ENCODE measurements at places on chromosomes 4 and X. TPM values are rescaled to one million over a fixed set of nuclear protein-coding genes. Genes with fewer than 3 reads are reported as not detected.

- no peak for DNase-seq
Observed at GRCh38 chrX:119885554-119886428, 9.9 kb upstream of the AKAP14 start.

DNA sequence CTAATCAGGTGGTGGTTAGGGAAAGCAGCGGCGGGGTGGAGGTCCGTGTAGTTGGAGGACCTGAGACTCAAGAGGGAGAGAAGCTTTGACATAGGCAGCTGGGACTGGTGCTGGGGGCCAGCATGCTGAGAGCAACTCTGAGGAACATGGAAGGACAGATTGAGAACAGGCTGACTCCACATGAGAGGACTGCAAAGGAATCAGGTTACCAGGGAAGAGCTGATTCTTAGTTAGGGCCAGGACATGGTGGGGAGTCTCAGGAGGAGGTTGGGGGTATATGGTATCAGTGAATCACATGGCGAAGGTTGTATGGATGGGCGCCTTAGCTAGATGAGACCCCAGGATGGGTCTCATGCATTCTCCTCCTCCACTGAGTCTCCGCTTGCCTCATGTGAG, 264.0 kb upstream of the BOD1L1 start:
- DNase-seq: no peak

GRCh38 chrX:44975666-44976263, 102.8 kb downstream of the KDM6A start:
- DNase-seq: no peak

DNA sequence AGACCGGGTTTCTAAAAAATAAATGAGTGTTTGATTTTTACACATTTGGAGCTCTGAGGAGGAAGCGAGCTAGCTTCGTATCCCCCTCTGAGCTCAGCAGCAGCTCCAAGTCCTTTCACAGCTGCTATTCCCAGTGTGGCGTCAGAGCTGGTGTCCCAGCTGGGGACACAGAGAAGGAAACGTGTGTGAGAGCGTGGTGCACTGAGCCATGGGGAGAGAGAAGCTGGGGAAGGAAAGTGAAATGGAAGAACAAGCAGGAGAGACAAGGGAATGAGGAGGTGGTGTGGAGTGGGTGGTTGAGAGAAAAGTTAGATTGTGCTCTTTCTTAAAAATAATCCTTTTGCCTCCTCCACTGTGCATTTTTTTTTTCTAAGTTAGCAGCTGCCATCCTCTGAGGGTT, 79.5 kb upstream of the SLC4A4 start:
- DNase-seq: no peak

DNA sequence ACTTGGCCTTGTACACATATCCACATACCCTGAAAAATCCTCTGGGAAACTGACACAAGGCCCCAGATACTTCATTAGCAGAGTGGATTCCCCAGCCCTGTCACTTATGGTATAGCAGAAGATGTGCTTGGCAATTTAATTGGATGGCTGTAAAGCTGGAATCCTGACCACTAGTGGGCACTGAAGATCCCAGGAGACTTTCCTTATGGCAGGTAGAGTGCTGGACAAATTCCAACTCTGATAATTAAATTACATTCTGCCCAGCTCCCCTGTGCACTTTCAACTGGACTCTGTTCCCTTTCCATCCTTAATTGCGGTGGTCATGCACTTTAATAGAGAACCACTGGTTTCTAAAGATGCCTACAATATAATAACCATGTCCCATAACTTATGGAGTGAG, 119.8 kb downstream of the DCK start:
- no peak for DNase-seq

GRCh38 chr4:151672996-151673395, 87.8 kb downstream of the GATB start:
- DNase-seq: no peak

DNA sequence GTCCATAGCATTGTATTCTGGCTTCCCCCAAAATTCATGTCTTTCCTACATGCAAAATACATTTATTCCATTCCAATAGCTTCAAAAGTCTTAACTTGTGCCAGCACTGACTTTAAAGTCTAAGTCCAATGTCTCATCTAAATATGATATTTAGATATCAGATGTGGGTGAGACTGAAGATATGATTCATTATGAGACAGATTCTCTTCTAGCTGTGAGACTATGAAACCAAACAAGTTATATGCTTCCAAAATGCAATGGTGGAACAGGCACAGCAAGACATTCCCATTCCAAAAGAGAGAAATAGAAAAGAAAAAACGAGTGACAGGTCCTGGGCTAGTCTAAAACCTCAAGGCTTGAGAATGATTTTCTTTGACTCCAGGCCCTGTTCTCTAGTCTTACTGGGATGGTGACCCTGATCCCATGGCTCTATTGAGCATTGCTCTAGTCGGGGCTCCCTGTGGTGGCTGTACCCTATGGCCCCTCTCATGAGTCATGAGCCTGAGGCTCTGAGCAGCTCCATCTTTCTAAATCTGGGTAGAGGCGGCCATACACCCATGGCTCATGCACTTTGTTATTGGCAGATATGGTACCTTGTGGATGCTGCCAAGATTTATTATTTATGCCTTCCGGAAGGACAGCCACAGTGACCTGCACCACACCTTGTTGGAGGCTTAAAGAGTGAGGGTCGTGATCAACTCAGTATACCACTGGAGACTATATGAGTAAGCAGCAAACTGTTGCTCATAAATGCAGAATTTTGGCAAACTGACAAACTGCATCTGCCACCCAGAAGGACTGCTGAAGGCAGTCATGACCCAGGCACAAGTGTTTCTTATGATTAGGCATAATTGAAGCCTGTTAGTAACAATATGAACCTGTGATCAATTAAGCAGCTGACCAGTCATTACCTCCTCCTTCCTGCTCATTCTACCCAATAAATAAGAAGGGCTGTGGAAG, 38.5 kb upstream of the BOD1L1 start:
- no peak for DNase-seq

DNA sequence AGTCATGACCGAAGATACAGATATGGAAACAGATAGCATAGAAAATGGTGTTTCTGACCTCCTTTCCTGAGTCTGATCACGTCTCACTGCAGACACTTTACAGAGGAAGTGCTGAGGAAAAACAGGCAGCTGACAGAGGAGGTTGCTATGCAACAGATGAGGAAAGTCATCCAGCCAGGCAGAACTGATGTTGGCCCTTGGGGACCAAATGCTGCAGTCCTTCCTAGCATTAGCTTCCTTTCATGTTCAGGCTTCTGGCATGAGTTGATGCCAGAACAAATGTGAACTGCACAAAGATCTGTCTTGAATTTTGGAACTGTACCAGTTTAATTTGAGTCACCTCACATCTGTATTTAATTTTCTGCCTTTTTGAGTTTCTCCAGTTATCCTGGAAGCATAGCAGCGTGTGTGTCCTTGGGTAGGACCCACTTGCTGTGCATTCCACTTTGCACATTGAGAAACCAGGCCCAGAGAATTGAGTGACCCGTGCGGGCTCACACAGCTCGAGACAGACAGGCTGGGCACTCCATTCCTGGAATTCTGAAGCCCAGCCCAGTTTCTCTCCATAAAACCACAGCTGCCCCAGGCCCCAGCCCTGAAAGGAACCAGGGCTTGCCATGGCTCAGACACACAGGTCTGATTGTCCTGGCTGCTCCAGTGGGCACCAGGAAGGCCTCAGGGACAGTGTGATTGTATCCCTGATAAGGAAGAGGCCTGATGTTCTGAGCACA, 1.4 kb upstream of the MAGED1 start:
- no peak for DNase-seq

DNA sequence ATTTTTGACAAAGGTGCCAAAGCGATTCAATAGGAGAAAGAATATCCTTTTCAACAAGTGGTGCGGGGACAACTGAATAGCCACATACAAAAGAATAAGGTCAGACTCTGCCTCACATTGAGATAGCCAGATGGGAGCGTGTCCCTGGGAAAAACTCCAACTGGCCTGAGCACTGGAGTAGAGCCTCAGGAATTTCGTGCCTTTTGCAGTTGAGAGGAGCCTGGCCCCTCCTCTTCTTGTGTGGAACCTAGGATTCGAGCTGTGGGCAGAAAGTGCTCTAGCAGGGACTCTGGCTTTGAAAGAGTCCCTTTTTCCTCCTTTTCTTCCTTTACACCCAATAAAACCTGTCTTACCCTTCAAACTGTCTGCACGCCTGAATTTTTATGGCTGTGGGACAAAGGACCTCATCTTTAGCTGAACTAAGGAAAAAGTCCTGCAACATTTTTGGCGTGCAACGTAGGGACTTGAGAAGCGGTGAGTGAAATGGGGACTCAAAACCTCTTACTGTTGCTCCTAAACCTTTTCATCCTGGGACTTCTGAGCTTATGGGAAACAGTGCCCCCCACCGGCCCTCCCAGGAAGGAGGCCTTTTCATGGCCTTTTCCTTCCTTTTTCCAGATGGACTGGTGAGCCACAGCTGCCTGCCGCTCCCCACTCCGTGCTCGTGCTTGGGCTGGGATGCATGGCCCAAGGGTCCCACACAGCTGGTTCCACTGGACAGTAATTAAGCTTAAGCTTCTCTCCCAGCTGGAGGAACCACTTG, 68.6 kb downstream of the BMP15 start:
- no peak for DNase-seq

GRCh38 chrX:20913760-20914159, 460.5 kb upstream of the CNKSR2 start:
- DNase-seq: no peak

Gene PHOX2B
- total RNA-seq: 0.19 TPM

Gene TMEM184C
- 15.4 TPM for total RNA-seq

Gene IL3RA
- total RNA-seq: 19.1 TPM

Gene MGARP
- total RNA-seq: 2.0 TPM

Gene BST1
- 6.0 TPM for total RNA-seq

Gene SPACA5
- total RNA-seq: not detected

All from esophagus muscularis mucosa (tissue), 4 donors.